Lung microvascular endothelial cell (primary cell): ENCODE measurements at places on chromosomes 1 and 21.

GRCh38 chr1:69524015-69524414 lies 43.7 kb upstream of the LRRC7 start:
- no peak for DNase-seq

DNA sequence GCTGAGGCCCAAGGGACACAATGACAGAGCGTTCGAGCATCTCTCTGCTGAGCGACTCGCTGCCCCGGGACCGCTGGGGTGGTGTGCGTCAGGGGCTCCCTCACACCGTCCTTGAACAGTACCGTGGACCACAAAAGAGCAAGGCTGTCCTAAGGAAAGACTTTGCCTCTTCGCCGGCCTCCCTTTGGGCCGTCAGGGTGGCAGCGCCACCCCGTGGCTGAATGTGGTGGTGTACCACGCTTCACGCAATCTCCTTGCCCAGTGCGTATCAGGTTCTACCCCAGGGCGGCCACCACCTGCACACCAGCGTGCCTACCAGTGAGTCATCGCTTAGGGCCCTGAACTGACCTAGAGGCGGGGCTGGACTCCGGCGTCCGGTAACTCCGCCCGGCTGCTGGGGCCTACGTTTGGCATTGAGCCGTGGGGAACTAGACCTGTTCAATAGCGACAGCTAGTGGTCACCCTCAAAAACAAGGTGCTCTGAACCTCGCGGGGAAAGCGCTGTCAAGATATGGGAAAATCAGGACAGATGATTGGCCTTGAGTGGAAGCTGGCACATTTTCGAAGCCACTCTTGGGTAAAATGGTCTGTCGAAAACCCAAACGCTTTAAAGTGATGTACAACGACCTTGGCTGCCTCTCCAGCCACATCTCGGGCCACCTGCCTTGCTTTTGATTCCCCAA lies 8.1 kb upstream of the TRAF3IP3 start:
- peak; percentile 94 for DNase-seq

DNA sequence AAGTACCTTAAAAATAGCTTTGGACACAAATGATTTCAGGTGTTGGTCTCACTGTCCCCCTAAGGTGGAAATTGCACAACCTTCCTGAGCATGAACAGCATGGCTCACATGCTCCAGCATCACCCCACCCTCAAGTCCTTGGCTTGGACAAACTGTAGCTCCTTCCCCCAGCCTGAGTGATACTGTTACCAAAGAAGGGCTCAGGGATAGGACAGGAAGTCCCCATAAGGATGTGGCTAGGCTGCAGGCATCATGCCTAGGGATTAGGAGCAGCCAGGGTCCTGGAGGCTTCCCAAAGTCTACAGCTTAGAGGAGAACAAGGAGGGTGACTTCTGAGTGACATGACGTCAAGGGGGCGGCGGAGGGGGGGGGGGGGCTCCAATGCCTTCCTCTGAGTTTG lies 10.1 kb downstream of the FAM78B start:
- DNase-seq: no peak

DNA sequence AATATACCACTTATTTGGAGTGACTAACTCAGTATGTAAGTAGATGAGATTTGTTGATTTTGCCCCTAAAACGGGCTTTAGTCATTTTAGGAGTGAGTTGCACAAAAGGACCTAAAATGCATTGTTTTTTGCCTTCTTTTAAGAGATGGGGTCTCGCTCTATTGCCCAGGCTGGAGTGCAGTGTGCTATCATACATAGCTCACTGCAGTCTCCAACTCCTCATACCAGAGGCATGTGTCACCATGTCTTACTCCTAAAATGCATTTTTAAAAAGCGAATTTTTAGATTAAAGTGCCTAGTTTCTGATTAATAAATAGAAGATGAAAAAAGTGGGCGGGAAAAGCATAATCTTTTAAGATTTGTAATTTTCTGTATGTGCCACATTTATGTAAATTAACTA lies 11.5 kb upstream of the NEXN start:
- DNase-seq: no peak

DNA sequence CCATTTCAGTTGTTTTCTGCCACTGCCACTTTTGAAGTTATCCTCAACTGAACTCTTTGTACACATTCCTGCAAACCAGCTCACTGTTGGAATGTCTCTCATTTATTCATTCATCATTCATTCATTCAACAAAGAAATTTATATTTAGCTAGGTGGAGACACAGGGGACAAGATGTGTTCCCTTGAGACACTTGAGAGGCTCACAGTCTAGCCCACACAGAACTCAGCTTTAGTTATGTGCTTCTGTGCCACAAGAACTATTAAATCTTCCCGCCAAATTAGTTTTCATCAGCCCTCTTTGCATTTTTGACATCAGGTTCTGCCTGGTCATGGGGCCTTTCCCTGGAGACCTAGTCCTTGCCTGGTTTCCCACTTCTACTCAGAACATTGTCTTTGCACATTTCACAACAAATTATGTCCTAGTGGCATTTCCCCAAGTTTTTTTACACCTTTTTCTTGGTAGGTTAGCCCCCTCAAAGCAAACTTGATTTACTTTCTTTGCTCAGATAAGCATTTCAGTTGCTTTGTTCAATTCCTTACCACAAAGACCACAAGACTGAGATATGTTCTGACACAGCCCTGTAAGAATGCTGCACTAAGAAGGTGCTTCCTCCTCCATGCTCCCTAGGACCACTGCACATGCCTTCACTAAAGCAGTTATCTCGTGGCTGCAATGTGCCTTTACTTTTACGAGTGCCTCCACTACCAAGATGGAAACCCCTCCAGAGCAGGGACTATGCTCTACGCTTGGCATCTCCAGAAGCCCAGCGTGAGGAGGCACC lies 31.0 kb downstream of the ILDR2 start:
- DNase-seq: no peak

DNA sequence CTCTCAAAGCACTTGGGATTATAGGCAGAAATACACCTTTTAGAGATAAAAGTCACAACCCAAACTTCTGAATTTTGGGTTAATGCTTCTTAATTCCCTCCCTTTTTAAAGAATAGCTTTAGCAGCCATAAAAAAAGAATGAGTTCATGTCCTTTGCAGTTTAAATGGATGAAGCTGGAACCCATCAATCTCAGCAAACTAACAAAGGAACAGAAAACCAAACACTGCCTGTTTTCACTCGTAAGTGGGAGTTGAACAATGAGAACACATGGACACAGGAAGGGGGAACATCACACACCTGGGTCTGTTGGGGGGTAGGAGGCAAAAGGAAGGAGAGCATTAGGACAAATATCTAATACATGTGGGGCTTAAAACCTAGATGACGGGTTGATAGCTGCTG lies 55.8 kb downstream of the SLC27A3 start:
- DNase-seq: peak; percentile 12

GRCh38 chr1:52534928-52535764 lies 17.7 kb downstream of the TUT4 start:
- no peak for DNase-seq

GRCh38 chr1:53681977-53682685 lies 56.8 kb downstream of the GLIS1 start:
- DNase-seq: peak; percentile 42

DNA sequence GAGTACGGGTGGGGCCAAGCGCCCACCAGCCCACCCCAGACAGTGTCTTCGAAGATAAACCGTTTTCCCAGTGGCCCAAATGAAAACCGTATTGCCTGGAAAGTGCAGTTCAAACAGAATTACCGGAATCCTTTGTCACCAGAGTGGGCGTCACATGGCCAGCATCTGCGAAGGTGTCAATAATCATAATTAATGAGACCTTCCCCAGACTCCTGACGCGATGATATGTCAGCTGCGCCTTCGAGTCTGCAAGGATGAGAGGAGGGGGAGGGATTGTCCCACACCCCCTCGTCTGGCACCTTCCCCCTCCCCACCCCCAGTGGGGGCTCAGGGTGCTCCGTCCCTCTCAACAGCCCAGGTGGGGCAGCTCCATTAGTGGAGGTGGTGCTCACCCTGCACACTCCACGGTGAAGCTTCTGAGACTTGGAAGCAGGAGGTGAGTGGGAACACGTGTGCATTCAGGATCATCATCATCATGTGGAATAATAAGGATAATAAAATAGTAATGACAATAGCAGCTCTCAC lies 215.1 kb downstream of the PTPRU start:
- DNase-seq: no peak

DNA sequence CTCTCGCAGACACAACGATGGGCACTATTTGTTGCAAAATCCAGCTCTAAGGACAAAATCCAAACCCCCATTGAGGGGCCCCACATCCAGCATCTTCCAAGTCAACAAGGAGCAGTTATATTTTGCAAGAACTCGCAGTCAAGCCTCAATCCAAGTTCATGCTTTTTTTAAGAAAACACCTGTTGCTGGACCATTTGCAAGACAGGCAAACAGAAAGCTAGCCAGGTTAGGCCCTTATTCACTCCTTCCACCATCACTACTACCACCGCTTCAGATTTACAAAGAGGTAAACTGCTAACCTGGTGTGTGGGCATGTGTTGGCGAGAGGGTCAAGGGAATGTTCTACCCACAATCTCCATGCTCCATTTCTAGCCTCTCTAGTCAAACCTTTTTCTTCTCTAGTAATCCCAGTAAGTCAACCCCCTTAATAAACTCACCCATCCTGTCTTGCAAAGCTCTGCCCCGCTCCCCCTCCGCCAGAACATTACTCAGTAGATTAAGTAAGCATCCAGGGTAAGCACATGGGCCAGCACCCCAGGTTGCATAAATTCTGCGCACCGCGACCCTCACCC lies 703 bp downstream of the ERI3 start:
- peak; percentile 25 for DNase-seq

DNA sequence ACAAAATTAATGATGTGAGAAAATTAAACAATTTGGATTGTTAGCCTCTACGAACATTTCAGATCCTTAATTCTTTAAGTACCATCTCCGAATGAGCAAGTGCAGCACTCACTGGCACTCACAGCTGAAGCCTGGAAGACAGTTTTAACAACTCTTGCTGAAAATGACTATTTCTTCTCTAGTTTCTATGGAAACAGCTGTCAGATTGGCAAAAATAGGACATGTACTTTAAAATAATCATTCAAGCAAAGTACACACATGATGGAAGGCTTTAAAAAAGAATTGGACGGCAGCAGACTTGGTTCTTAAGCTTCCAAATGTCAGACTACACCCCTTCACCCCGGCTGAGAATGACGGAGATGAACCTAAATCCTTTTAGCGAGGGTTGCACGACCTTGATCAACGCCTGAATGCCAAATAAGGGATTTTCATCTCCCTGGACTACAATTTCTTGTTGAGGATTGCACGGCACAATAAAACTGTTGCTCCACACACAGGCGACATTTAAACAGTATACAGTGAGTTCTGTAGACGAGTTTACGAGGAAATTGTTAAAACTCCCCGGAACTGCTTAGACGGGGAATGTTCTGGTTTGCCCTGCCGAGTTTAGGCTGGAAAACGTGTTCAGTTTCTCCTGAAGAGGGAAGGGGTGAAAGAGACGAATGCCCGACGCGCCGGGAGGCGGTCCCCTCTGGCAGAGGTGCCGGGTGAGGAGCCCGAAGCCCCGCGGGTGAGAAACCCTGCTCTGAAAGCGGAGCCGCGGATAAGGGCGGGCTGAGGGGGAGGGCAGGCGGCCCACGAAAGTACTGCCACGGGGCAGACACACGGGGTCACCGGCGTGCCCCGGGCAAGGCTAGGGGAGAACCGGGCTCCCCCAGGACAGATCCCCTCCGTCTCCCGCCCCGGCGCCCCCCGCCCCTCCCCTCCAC lies 671 bp downstream of the OMA1 start:
- DNase-seq: peak; percentile 75

DNA sequence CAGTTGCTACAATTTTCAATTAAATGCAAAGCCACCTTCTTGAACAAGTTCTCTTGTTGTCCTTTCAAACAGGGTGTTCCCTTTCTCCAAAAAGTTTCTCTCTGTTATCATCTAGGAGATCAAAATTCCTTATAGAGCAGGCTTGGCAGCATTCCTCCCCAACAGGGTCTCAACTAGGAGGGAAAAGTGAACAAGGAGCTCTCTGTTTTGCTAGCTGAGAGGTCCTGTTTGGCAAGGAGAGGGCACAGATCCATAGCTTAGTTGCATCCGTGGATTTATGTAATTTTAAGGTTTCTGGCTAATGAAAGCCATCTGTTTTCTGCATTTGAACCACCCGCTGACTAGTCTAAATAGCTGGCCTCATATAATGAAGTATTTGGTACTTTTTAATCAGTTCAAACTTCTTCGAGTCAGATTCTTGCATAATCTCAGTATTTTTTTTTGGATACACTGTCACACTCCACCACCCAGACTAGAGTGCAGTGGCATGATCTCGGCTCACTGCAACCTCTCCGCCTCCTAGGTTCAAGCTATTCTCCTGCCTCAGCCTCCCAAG lies 54.0 kb downstream of the APP start:
- DNase-seq: no peak

DNA sequence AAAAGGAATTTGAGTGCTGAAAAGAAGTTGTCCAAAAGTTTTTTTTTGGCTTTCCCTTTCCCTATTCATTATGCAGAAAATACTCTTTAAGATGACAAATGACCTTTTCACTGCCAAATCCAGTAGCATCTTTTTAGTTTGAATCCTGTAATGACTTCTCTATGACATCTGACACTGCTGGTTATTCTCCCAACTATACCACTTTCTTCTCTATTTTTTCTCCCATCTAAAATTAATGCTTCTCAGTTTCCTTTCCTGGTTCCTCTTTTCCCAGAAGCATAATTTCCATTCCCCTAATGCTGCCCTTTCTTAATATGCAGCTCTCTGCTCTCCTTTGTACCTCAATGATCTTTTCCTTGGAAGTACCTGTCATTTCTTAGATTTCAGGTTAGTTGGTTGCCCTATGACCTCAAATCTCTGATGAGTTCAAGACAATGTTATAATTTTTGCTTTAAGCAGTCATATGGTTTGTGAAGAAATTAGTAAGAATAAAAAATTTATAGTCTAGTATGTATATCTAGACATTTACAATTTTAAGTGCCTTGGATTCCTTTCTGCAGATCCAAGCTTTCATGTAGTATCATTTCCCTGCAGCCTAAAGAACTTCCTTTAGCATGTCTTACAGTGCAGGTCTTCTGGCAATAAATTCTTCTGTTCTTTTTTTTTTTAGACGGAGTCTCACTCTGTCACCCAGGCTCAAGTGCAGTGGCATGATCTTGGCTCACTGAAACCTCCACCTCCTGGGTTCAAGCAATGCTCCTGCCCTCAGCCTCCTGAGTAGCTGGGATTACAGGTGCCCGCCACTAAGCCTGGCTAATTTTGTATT lies 150.8 kb downstream of the CDC42BPA start:
- DNase-seq: no peak

- no peak for DNase-seq
Measured at GRCh38 chr21:9767592-9768375, 753.6 kb upstream of the TPTE start.

DNA sequence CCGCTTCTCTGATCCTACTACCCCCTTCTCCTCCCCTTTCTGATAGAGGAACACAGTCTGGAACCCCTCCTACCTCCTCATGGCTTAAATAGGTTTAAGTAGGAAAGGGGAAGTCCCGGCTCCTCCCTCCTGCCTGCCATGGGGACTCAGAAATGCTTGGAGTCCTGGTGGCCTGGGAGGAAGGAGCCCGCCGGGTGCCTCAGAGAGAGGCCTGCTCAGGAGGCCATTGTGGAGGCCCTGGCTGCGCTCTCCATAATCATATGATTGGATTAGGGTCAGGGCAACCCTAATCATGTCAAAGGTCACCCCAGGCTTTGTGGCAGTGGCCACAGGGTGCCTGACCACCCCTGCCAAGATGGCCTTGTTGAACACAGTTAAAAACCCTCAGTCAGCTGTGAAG lies 29.0 kb downstream of the WNT3A start:
- no peak for DNase-seq

GRCh38 chr1:231093156-231093922 lies 53.3 kb upstream of the FAM89A start:
- DNase-seq: peak; percentile 77

GRCh38 chr1:10765304-10765703 lies 31.1 kb downstream of the CASZ1 start:
- DNase-seq: no peak

- DNase-seq: no peak
Measured at GRCh38 chr1:62903982-62904855, 120.3 kb downstream of the ATG4C start.
